AG08395 (cell line): ENCODE measurements at places on chromosomes 16 and 17.
A peak's percentile ranks its signal among the peaks of the same experiment; 100 is the strongest.

DNA sequence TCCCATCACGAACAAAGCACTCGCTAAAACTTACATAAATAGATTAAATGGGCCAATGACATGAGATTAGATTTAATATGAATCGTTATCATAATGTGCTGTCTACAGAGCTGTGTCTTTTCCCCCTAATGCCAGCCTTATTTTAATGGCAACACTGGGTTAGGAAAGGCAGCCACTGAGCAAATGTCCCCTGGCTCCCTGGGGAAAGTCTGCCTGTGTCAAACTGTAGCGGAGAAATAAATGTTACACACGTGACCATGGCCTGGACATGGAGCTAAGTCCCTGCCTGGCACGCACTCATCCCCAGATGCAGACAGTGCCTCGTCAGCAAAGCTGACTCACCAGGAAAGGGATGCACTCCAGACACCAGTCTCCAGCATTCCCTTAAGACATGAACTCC is 61.3 kb upstream of the SDK2 start:
- peak; percentile 94 for DNase-seq

- DNase-seq: no peak
Measured at GRCh38 chr17:77695386-77695785, 263.1 kb upstream of the TNRC6C start.

- no peak for DNase-seq
Measured at GRCh38 chr16:78230832-78231231, 131.4 kb downstream of the WWOX start.

DNA sequence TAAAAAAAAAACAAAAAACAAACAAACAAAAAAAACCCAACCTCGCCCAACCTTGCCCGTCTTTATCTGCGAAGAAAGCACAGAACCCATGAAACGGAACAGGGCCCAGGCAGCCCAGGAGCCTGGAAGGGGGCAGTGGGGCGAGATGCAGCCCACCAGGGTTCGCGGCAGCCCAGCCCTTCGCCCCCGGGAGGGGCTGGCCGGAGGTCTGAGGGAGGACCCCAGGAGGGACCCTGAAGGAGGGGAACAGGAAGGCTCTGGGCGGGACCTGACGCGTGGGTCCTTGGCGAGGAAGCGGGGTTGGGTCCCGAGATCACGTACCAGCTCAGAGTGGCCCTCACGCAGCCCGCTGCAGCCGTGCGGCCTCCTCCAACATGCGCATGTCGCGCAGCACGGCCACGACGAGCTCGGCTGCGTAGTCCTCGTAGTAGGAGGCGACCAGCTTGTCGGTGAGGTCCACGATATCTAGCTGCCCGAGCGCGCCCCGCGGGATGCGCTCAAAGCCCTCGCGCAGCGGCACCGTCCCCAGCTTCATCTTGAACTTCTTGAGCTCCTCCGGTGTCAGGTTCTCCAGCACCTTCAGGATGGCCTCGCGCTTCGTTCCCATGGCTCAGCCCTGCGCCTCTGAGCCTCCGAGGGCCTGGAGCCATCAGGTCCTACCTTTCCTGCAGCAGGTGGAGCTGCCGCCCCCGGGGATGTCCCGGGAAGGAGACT is at the start of gene PYDC1:
TSS of gene PYDC1 (minus strand) at position 714 of the 714 bp plus-strand sequence. CDS start at position 607, 107 bp downstream.
- no peak for DNase-seq

DNA sequence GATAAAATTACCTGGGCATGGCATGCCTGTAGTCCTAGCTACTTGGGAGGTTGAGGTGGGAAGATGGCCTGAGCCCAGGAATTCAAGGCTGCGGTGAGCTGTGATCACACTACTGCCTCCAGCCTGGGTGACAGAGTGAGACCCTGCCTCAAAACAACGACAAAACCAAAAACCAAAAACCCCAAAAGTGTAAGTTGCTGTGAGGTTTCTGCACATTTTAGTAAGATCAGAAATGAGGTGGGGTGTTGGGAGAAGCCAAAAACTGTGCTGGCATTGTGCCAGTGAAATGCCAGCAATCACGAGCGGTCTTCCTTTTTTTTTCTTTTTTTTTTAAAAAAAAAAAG is 114.6 kb downstream of the PITPNC1 start:
- DNase-seq: no peak

DNA sequence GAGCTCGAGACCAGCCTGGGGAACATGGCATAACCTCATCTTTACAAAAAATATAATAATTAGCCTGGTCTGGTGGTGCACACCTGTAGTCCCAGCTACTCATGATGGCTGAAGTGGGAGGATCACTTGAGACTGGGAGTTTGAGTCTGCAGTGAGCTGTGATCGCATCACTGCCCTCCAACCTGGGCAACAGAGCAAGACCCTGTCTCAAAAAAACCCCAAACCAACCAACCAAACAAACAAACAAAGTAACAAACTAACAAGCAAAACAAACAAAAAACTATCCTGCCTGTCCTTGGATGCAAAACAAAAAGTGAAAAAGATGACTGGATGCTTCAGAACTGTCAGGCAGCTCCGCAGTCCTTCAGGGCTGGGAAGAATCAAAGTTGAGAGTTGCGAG is 5.7 kb upstream of the NGFR start:
- no peak for DNase-seq

- DNase-seq: no peak
Measured at GRCh38 chr17:82846061-82846691, 6.4 kb upstream of the ZNF750 start.

GRCh38 chr16:13291591-13292333 is 390.4 kb downstream of the SHISA9 start:
- no peak for DNase-seq

- DNase-seq: no peak
Measured at GRCh38 chr17:59751955-59752413, 44.5 kb downstream of the VMP1 start.

- no peak for DNase-seq
Measured at GRCh38 chr17:28199728-28200127, 119.3 kb upstream of the TMEM97 start.

- DNase-seq: no peak
Measured at GRCh38 chr16:84047206-84047605, 4.6 kb upstream of the SLC38A8 start.

DNA sequence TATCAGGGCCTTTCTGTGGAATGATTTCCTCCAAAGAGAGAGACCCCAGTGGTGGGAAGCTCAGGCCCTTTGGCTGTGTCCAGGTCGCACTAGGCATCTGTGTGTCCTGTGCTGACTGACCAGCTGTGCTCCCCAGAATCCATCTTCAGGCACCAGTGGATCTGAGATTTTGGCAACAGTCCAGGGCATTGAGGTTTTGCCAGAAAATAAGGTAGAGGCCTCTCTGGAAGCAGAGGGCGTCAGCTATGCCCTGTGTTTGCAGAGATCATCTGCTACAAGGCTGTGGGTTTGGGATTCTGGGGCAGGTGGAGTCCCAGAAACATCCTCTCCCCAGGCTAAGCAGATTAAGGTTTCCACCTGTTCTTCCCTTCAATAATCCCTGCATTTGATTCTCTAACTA is 57.5 kb upstream of the TOB1 start:
- DNase-seq: no peak

DNA sequence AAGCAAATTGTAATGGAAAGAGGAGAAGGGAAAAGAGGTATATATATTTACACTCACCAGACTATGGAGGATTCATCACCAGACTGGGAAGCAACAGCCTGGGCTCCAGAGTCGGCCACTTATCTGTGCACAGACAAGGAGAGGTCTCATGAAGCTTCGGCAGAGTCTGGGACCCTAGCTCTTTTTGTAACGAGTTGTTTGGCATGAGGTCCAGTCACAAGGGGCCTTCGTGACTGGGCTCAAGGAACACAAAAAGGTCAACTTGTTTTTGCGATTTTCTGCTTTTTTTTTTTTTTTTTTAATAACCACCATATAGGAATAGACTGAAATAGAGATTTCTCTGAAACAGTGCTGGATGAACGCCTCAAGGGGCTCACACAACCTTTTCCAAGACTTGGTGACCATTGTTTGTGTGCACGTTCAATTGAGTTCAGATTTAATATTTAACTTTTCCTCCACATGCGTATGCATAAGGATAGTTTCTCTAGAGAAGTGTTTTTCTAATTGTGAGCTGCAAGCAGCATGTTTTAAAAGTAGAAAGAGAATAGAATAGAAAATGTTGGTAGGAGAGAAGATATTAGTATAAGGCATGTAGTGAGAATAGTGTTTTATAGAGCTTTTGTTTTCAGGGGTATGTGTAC is 25.8 kb downstream of the BPTF start:
- DNase-seq: no peak

DNA sequence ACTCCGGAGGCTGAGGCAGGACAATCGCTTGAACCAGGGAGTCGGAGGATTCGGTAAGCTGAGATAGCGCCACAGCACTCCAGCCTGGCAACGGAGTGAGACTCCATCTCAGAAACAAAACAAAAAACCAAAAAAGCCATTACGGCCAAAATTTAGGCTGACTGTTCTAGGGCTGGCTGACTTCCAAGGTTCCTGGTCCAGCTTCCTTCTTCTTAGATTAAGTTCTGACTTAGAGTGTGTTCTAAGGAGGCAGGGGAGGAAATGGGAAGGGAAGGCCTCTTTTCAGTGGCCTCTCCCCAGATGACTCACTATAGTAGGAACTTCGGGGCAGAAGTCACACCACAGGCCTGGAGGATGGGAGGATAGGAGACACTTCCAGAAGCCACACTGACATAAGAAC is 27.7 kb upstream of the CLEC18B start:
- peak; percentile 95 for DNase-seq

DNA sequence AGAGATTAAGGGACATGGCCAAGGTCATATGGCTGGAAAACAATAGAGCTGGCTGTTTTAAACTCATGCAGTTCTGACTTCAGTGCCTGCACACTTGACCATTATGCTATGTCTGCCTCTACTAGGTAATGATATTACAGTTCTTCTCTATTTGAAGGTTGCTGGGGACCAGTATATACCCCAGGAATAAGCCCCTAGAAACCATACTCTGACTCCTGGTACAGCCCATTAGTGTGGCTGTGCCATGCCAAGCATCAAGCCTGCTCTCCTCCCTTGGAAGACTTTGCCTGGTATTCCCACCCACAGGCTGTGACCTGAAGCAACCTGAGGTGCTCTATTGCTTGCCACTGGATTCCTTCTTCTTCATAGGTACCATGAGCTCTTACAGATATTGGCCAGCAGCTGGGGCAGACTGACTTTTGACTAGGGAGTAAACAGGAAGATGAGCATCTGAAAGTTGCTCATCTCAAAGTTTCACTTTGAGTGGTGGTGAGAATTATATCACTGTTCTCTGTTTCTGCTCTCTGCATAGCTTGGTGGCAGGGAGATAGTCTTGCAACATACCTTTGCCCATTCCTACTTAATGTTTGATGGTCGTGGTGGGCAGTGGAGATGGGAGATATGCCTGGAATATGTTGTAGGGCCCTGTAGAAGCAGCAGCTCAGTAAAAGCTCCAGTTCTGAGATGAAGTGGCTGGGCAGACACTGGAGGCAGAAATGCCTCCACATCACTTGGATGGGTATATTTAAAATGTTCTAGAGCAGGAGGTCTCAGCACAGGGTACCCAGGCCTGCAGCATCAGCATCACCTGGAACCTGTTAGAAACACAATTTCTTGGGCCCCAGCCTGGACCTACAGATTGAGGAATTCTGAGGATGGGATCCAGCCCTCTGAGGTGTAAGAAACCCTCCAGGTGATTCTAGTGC is 274.7 kb downstream of the HS3ST4 start:
- no peak for DNase-seq

DNA sequence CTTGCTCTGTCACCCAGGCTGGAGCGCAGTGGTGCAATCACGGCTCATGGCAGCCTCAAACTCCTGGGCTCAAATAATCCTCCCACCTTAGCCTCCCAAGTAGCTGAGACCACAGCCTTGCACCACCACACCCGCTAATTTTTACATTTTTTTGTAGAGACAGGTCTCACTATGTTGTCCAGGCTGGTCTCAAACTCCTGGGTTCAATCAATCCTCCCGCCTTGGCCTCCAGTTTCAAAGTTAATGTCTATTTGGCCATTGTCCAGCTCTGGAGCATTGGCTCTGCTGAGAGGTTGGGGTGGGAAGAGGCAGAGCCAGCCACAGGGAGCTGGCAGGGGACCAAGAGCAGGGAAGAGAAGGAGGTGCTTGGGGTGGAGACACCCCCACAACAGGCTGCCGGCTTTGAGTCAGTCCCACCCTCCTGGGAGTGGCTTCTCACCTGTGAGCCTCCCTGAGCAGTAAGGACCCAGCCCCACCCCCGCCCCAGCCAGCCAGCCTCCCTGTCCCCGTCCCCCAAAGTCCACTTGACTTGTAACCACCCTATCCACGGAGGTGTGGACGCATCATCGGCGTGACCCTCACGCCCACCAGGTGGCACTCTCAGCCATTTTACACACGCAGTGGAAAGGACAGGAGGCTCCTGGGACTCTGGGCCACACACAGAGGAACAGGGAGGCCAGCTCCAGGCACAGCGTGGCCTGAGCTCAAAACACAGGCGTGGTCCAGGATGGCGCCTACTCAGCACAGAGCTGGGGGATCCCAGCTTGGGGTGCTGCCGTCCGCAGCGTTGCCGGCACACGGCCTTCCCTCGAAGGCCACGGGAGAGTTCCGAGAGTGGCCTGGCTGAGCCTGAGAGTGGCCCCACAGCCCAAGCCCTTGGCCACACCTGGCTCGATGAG is 22.8 kb upstream of the PVALEF start:
- peak; percentile 83 for DNase-seq
